Gastroesophageal sphincter (tissue), 4 donors: ENCODE measurements at places on chromosomes 2 and 18.

GRCh38 chr2:227716501-227716900, 1.3 kb downstream of the SLC19A3 start:
- no peak for ATAC-seq

DNA sequence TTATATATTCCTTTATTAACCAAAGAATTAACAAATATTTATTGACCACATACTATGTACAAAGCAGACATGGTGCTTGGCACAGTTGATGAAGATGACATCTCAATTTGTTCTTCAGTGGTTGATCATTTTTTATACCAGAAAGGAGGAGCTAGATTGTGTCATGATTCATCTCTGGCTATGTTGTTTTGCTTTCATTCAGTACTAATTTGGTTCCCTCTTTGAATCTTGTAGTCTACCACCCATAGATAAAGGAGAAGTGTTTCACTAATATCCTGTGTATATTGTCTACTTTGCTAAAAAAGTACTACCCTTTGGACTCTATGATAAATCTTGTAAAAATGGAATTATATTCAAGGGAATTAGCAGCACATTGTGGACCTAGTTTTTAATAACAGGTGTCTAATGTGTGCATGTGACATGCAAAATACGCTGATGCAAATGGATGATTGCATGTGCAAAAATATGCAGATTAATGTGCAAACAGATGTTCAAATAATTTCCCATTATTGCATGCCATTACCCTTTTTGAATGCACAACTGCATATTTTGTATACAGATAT, 313.2 kb upstream of the ZEB2 start:
- no peak for ATAC-seq

GRCh38 chr2:57876313-57876712, 170.3 kb upstream of the VRK2 start:
- no peak for ATAC-seq

GRCh38 chr2:27929916-27930486, 39.5 kb downstream of the BABAM2 start:
- ATAC-seq, result no peak

- no peak for ATAC-seq
Observed at GRCh38 chr2:128446874-128447537, 128.3 kb upstream of the HS6ST1 start.

DNA sequence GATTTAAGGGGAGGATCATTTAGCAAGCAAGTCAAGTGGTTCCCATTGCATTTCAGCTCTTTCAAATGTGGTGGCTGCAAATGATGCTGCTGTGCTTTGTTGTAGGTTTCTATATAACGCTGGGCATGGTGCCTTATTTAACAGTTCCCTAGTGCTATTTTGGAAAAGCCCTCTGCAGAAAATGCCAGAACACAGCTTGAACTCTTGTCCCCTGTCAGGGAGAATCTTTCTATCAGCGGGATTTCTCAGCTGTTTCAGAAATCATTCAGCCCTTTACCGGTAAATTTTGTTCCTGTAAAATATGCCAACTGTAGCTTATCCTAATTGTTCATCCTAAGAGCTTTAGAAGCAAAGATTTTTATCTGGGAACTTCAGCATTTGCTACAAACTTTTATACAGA, 77.8 kb upstream of the DTNA start:
- no peak for ATAC-seq

DNA sequence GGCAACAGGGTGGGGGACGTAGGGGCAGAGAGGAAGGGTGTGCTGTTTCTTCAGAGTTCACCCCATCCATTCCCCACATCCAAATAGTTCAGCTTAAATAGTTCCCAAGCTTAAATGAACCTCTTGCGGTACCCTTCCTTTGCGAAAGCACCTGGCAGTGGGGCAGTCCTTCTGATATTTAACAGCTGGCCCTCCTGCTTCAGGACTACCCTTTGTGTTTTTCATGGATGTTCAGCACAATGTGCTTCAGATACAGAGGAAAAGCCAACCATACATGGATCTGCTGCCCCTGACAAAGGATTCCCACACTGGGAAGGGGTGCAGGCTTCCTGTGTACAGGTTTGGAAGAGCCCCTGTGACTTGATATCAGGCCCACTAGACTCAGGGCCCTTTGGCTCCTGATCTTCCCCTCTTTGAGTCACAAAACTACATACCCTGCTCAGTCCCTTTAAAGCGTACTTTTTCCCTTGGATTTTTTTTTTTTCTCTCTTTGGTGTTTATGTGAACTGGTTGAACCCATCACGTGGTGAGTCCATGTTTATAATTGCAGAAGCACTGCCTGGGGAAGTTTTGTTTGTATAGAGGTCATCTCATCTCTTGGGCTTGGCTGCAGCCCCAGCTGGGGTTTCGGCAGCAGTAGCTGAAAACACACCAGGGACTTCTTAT, 45.3 kb upstream of the IGFBP5 start:
- ATAC-seq, result peak; percentile 69

GRCh38 chr2:144937910-144938709, 418.2 kb upstream of the ZEB2 start:
- ATAC-seq, result peak; percentile 61

DNA sequence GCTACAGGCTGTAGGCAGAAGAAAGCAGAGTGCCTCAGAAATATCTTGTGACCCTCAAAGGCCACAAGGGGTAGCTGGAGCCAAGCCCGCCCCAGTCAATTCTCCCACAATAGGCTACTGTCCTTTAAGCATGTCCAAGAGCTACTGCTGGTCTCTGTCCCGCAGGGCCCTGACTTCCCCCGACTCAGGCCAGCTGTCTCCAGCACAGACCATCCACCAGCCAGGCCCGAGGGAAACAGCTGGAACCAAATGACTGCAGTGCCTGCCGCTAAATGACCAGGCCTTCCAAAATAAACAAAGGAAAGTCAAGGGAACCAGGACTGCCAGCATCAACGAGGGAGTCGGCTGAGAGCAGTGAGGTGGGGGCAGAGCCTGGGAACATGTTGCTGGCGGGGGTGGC, 36.7 kb downstream of the MCFD2 start:
- peak; percentile 35 for ATAC-seq

DNA sequence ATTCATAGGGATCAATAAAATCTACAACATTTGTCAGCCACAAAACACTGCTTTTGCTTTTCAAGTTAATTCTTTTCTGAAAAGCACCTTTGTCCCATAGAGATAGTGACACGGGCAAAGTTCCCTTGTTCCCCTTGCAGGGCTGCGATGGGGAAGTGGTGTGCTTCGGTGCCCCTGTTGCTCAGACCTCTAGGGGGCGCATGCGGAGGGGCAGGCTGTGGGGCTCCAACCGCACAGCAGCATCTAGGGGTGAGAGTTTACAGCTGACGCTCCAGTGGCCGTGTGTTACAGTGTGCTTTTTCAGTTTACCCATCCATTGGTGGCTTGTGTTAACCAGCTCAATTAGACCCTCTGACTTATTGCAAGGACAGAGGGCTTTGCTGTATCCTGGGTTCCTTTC, 1432.2 kb upstream of the ACVR2A start:
- no peak for ATAC-seq

- no peak for ATAC-seq
Observed at GRCh38 chr2:181851726-181852125, 39.8 kb upstream of the ITPRID2 start.

- no peak for ATAC-seq
Observed at GRCh38 chr18:73060666-73061288, 193.0 kb upstream of the NETO1 start.

DNA sequence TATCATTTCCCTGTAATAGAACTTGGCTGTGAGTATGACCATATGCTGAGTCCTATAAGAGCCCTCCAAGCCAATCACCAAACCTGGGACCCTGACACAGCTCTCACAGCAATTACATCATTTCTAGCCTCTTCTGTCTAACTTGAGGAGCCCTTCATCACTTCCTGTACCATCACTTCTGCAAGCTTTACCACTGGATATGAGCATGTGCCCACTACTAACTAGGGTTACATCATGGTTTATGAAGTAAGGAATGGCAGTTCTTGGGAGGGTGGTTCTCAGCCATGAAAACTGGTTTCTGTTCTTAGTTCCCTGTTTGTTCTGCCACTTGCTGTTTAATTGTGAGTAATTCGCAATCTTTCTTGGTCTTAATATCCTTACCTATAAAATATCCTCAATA, 31.0 kb upstream of the EPB41L3 start:
- ATAC-seq, result no peak

DNA sequence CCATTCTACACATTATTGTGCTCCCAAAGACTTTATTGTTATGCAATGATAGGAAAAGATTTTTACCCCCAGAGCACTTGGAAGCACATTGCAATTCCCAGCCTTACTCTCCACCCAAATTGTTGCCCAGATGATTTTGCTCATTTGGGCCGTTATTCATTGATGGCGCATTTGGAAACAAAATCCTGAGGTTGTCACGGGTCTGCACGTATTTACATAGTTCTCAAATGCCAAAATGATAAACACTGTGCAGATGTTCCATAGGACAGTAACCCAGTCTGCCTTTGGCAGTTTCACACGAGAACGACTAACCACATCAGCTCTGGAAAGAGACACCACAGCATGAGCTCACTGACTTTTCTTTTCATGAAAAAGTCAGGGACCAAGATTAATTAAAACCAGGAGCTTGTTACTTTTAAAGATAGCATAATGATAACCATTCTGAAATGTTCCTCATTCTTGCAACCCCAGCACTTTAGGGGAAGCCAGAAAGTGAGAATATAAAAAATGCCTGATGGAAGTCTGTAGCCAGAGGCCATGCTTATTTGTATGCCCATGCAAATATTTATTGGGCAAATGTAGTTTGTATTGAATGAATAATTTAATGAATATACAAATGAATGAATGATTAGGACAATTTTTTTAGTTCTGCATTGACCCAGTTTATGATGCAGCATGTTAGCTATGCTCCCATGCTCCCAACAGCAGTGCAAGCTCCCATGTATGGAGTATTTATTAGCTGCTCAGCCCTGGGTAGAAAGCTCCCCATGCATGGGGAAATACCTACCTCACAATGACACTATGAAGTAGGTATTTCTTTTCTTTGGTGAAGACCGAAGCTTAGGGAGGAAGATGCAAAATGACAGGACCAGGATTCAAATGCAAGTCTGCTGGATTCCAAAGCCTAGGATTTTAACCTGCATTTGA, 84.6 kb downstream of the MAIP1 start:
- ATAC-seq, result no peak

- ATAC-seq, result no peak
Observed at GRCh38 chr2:95374029-95374428, 28.5 kb upstream of the FAHD2A start.

GRCh38 chr18:46322941-46323340, 218.8 kb downstream of the HAUS1 start:
- no peak for ATAC-seq

- ATAC-seq, result no peak
Observed at GRCh38 chr2:186348200-186348599, 137.9 kb upstream of the ZC3H15 start.

DNA sequence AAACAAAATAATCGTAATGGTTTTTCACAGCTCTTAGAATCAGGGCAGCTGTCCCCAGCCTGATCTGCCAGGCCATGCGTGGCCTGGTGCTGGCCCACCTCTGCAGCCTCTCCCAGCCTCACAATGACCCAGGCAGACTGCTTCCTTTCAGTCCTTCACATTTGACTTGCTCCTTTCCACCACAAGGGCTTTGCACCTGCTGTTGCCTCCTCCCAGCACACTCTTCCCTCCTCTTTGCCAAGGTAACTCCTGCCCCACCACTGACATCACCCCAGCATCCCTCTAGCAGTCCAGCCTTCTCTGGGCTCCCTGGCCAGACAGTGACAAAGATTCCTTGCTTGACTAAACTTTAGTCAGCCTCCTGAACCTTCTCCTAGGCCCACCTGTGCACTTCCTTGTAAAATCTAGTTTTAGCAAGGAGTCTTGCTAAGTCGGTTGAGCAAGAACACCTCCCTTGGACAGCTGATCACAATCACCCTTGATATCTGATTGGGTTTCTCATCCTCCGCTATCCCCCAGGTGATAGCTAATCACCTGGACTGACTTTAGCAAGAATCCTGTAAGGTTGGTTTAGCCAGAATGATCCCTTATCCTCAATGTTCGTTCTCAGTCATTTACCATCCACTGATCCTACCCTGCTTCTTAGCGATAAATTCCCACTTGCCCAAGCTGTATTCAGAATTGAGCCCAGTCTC, 16.2 kb upstream of the RAB11FIP5 start:
- ATAC-seq, result no peak

GRCh38 chr2:182784058-182784706, 68.1 kb downstream of the DNAJC10 start:
- no peak for ATAC-seq

DNA sequence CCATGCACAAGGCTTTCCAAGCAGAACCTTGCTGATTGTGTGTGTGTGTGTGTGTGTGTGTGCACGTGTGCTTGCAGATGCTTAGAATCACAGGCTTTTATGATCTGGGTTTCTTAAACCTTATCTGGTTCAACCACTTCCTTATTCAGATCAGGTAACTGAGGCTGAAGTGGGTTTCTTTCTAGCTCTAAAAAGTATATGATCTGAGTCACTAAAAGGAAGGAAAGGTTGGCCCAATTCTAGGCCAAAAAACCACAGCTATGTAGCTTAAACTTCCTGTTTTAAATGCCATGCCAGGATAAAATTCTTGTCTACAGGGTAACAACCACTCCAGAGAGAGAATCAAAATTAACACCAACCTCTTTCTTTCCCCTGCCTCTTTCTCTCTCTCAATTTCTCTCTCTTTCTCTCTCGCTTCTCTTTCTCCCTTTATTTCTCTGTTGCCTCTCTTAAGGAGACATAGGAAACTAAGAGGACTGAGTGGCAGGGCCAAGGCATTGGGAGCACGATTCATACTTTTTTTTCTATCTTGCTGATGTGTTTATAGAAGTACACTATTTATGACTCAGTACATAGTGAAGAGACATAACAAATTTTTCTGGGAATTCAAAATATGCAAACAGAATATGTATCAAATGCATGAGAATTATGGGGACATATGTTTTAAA, 140.3 kb downstream of the TRIB2 start:
- no peak for ATAC-seq

DNA sequence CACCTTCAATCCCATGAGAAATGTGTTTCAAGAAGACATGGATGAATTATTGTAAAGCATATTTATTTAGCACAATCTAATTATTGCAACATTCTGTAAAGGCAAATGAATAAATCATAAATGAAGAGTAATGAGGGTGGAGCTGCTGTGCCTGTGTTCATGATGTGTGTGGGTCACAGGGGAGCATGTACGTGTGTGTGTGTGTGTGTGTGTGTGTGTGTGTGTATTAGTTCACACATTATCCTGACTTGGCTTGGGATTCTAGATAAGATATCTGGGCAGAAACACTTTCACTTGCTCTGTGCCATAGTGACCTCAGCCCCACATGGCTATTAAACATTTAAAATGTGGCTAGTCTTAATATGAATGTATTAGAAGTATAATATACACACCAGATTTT, 361.8 kb downstream of the ALK start:
- ATAC-seq, result no peak

GRCh38 chr2:200199005-200199404, 107.5 kb upstream of the SPATS2L start:
- ATAC-seq, result no peak

DNA sequence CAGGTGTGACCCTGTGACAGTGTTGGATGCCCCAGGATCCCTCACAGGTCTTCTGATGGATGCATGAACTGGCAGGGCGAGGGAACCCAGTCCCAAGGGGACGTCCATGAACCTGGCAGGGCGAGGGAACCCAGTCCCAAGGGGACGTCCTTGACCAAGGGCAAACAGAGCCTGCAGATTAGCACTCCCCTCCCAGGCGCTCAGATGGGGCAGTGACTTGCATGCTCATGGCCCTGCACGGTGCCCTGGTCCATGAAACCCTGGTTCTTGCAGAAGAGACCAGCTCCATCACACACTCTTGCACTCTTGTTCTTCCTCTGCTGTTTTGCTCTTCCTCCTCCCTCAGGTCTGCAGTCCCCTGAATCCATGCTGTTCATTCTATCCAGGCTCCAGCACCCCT, 192.7 kb downstream of the GALR1 start:
- ATAC-seq, result no peak

GRCh38 chr2:75716406-75716805, 5.7 kb upstream of the GCFC2 start:
- ATAC-seq, result no peak

GRCh38 chr2:16038621-16039020, 98.3 kb downstream of the MYCN start:
- no peak for ATAC-seq
